ENCODE measurements at places on chromosomes 6 and 20.

DNA sequence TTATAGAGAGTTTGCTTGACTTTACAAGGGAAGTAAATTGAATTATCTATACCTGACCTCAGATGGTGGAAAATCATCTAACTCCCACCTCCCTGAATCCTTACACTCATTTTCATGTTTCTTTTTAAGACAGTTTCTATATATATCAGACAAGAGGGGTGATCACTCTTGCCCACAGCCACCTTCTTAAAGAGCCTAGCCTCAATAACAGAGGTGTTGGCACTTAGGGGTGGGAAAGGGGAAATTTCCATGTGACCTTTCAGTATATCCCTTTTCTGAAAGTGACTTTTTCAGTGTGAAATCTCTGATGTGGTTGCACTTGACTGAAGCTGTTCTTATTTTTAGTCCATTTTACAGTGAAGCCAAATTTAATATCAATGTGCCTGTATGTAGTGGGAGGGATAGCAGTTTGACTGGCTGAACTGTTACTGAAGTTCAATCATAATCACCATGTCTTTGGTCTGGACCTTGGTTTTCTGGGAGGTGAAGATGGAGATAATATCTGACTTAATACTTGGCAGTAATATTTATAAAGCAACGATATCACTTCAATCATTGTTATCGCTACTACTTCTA is 141.3 kb downstream of the MAP3K7 start:
- DNase-seq = no peak

GRCh38 chr6:159865226-159865920 is 25.4 kb upstream of the MAS1 start:
- no peak for DNase-seq

GRCh38 chr6:13927203-13927602 is 2.5 kb downstream of the RNF182 start:
- no peak for DNase-seq

GRCh38 chr6:20924911-20925543 is 390.8 kb downstream of the CDKAL1 start:
- no peak for DNase-seq

- DNase-seq = no peak
Observed at GRCh38 chr6:42860036-42860435, 19.4 kb upstream of the RPL7L1 start.

DNA sequence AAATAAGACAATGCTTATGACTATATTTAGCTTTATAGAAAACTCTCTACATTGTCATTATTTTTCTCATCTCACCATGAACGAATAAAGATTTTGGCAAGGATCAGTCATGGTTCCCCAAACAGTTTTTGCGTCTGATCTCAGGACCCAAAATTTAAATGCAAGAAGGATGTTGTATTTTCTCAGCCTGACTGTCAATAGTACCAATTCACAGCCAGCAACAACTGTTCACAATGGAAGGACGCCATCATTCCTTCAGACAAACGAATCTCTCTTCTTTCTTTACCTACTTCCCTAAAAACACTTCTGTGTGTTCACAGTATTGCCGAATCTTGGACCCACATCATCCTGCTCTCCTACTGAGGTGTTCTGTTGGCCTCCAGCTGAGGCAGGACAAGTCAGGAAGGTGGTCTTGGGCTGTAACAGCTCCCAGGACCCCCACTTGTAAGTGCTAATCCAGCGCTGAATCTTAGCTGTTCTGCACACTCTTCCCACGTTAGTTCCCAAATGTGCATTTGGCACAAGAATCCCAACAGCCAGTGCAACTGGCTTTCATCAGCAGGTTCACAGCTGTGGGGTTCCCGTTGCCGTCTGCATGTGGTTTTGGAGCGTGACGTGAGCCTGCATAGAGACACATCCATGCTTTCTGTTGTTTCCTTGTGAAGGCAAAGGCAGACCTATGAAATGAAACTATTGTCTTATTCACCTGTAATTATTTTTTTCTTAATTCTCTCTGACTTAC is 600.0 kb downstream of the QKI start:
- DNase-seq = no peak

- DNase-seq = no peak
Observed at GRCh38 chr20:51159303-51159702, 136.4 kb upstream of the KCNG1 start.

DNA sequence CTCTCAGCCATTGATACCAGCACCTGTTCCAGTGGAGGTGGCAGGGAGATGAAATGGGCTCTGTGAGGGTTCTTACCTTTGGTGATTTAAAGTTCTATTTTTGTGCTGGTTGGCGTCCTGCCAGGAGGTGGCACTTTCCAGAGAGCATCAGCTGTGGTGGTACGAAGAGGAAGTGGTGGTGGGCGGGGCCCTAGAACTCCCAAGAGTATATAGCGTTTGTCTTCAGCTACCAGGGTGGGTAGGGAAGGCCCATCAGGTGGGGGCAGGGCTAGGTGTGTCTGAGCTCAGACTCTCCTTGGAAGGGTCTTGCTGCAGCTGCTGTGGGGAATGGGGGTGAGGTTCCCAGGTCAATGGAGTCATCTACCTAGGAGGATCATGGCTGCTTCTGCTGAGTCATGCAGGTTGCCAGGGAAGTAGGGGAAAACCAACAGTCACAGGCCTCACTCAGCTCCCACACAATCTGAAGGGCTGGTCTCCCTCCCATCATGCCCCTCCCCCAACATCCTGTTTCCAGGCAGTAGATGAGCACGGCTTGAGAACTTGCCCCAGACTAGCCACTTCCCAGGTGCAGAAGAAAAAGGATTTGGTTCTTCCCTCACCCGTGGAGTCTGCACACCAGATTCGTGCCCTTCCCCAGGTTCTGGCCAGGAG is 46.6 kb downstream of the MOXD1 start:
- no peak for DNase-seq
